ENCODE measurements at places on chromosomes 13 and 19.

- DNase-seq, result no peak
Measured at GRCh38 chr13:68667863-68668262, 1437.7 kb upstream of the PCDH9 start.

- DNase-seq, result no peak
Measured at GRCh38 chr13:113938246-113938645, 35.6 kb downstream of the C13orf46 start.

- DNase-seq, result no peak
Measured at GRCh38 chr13:109971006-109971405, 184.6 kb upstream of the IRS2 start.

DNA sequence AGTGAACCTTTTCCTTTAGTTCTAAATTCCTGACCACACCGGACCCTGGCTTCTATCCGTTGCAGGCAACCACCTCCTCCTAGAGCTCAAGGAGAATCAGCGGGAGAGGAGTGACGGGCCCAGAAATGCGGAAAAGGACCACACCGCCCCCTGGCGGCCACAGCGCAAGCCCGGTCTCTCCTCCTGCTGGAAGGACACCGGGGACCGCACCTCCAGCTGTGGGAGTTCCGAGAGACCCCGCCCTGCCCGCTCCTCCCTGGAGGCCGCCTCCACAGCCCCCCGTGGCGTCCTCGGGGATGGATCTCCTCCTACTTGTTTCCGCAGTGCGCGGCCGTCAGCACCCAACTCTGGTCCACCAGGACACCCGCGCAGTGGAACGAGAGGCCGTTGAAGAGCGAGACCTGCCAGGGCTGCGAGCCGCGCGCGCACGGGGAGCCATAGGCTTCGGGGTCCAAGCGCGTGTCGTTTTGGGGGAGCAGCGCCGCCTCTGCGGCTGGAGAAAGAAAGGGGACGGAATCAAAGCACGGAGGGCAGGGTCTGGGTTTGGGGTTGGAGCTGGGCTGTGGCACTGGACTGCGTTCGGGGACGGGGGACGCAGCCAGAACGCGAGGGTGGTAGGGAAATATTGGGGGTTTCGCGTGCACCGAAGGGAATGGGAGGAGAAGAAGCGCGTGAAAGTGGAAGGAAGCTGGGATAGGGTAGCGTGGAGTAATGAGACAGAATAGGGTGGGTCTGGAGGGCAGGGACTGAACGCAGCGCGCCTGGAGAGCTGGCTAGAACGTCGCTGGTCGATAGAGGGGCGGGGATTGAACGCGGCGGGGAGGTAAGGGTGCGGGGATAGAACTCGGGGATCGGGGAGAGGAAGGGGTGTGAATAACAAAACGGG, 2.5 kb downstream of the KLK10 start:
- peak; percentile 57 for DNase-seq

GRCh38 chr13:38173403-38173802, 176.2 kb upstream of the UFM1 start:
- DNase-seq, result no peak

DNA sequence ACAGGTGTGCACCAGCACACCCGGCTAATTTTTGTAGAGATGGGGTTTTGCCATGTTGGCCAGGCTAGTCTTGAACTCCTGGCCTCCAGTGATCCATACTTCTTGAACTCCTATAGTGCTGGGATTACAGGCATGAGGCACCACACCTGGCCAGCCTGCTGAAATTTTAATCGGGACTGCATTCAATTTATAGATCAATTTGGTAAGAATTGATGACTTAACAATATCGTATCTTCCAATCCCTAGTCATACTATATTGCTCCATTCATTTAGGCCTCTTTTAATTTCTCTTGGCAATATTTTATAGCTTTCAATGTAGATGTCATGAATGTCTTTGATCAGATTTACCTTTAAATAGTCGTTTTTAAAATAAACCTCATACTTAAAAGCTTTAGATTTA, 5.6 kb upstream of the ZNF45 start:
- no peak for DNase-seq

GRCh38 chr13:47990920-47991466, 10.1 kb downstream of the SUCLA2 start:
- no peak for DNase-seq

- no peak for DNase-seq
Measured at GRCh38 chr13:110221406-110222117, 85.4 kb downstream of the COL4A1 start.

DNA sequence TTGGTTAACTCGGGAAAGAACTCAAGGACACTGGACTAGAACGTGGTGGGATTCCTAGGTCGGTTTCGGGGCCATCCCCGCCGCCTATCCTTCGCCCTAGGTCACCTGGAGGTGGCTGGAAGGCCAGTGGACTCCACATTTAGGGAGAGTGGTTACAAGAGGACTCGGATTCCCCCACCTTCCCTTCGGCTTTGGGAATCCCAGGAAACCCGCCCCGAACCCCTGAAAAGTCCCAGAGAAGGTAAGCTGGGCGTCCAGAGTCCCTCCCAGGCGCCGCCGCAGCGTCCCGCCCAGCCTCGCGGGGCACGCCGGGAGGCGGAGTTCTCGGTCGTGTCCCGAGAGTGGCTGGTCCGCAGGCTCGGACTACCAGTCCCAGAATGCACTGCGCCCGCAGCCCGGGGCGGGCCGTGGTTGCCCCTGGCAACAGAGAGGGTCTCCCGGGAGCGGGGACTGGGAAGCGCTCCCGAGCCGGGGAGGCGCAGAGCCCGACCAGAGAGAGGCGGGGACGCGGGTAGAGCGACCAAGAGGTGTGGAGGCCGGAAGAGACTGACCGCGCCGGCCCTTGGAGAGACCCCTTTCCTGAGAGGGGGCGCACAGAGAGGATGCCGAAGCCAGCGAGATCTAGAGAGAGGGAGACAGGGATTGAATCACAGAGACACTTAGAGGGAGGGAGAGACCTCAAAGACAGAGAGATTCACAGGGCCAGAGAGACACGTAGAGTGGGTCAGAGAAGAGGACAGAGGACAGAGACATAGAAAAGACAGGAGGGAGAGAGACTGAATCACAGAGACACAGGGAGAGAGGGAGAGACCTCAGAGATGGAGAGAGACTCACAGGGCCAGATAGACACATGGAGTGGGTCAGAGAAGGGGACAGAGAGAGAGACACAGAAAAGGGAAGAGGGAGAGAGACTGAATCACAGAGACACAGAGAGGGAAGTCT, 2.6 kb upstream of the PRKCG start:
- peak; percentile 80 for DNase-seq

DNA sequence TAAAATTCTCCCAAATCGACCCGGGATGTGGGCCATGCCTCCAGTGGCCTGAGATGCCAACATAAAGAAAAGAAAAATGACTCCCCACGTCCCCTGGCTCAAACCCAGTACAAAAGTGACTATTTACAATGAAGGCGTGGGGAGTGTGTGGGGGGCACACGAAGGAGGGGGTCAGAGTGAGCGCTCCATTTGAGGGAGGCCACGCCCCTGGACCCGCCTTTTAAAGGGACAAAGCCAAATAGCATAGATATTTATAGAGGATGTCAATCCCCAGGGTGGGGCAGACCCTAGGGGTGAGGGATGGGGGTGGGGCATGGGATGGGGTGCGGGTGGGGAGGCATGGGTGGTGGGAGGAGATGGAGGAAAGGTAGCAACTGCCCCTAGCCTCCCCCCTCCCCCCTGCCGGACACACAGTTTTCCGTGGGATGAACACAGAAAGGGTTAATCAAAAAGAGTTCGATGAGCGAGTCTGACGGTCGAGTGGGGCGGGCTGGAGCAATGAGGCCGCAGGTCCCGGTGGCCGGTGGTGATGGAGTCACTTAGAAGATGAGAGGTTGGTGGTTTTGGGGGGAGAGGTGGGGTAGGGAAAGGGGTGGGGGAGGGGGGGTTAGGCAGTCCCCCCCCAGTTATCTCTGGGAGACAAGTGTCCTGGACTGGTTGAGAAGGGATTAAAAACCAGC, 20.1 kb upstream of the NANOS2 start:
- no peak for DNase-seq

Measured in naive thymus-derived CD8-positive, alpha-beta T cell (primary cell).